ENCODE measurements at places on chromosomes 2 and 18. TPM values are rescaled to one million over a fixed set of nuclear protein-coding genes. Genes with fewer than 3 reads are reported as not detected.

Gene XDH
- total RNA-seq: not detected

Gene B4GALT6
- 8.4 TPM for total RNA-seq

Gene GPR39
- total RNA-seq: 0.42 TPM

Gene TXNDC2
- total RNA-seq: 0.21 TPM

Gene CRYGB
- not detected for total RNA-seq

Gene PSMG2
- total RNA-seq: 62.0 TPM

Gene PROC
- not detected for total RNA-seq

Gene SPR
- 16.1 TPM for total RNA-seq

Gene REEP1
- total RNA-seq: 36.3 TPM

Gene RAPGEF4
- 22.8 TPM for total RNA-seq

Gene ARHGAP15
- 26.2 TPM for total RNA-seq
